ENCODE measurements at places on chromosomes 2 and 18.
A peak's percentile ranks its signal among the peaks of the same experiment; 100 is the strongest.

DNA sequence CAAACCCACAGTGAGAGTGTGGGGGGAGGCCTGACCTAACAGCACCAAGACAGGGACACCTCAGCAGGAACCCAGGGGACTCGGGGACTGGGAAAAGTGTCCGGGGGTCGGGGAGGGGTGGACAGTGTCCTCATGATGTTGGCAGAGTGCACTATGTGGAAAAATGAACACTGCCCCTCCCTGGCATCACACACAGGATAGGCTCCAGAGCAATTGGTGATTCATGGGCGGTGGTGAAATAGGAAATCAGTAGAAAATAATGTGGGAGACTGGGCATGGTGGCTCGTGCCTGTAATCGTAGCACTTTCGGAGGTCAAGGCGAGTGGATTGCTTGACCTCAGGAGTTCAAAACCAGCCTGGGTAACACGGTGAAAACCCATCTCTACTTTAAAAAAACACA lies 3.6 kb upstream of the ANO7 start:
- DNase-seq = no peak

DNA sequence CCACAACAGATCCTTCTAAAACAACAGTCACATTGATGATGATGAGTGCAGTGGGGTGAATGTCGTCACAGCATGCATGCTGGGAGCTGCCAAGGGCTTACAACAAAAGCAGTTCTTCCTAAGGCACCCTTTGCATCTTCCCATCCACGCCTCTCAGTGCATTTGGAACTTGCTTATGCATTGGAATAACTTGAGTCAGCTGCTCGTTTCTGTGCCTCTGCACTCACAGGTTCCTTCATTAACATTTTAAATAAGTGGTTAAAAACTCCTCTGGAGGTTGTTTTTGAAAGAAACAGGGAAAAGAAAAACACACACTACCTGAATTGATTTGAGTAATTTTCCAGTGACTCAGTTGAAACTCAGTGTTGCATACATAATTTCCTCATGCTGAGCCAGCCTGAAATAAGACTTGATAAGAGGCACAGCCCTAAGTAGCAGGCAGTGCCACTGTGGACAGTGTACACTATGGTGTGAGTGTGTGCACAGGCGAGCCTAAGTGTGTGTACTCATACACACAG lies 46.8 kb upstream of the TRIM43B start:
- no peak for DNase-seq

DNA sequence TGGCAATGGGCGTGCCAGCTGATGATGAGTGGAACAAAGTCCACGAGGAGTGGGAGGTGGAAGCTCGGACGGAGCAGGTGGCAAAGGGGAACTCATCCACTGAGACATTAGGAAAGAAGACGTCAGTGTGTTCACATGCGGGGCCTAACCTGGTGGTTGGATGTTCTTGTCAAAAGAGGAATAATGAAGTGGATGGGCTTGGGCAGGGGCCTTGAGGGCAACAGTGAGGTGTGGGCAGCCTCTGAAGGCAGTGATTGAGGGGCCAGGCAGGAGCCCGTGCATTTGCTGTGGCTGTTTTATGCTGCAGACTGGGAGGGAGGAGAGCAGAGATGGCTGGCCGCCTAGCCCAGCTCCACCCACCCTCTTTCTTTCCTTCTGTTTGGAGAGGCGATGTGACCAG lies 74.5 kb downstream of the LRRC30 start:
- DNase-seq = no peak

DNA sequence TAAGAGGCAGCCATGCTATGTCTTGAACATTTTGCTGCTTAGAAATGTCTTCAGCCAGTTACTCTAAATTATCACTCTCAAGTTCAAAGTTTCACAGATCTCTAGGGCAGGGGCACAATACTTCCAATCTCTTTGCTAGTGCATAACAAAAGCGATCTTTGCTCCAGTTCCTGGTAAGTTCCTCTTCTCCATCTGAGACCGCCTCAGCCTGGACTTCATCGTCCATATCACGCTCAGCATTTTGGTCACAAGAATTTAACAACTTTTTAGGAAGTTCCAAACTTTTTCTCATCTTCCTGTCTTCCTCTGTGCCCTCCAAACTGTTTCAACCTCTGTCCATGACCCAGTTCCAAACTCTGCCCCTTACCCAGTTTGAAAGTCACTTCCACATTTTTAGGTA lies 8.8 kb upstream of the SLC35F5 start:
- DNase-seq = no peak

- DNase-seq = no peak
Measured at GRCh38 chr2:8064603-8065002, 617.3 kb upstream of the ID2 start.

GRCh38 chr18:25587545-25587944 lies 235.6 kb upstream of the ZNF521 start:
- no peak for DNase-seq

GRCh38 chr2:127619203-127619590 lies 26.8 kb upstream of the GPR17 start:
- DNase-seq = no peak

DNA sequence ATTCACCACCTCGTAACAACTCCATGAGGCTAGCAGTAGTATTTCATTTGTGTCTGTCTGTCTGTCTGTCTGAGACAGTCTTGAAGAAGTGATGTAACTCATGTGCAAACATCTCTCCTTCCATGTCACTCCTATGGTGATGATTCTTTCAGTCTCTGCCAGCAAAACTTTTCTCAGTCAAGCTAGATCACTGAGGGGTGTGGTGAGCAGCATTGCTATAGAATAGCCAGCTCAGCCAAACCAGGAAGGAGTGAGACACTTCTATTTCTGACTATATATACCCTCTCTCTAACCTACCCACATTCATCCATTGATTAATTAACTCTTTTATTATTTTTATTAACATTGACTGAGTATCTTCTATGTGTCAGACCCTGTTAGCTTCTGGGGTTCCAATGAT lies 1095.1 kb upstream of the GYPC start:
- no peak for DNase-seq

DNA sequence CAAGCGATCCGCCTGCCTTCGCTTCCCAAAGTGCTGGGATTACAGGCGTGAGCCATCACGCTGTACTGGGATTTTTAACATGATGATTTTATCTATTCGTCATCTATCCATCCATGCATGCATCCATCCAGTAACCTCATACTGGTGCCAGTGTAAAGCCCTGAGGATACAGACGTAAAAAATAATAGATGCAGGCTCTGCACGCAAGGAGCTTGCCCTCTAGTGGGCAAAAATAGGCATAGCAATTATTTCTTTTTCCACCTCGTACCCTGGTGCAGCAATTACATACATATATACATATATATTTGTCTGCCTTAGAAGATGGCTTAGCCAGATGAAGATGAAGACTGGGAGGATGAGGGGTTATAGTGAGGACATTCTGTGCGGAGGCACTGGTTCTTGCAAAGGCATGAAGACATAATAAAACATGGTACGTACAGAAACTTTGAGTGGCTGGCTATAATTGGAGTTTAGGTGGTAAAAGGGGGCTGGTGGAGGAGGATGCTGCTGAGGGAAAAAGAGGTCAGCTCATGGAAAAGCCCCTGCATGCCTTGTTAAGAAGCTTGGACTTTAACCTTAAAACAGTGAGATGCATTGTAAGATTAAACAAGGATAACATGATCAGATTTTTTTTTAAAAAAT lies 19.6 kb upstream of the RPIA start:
- DNase-seq = peak; percentile 64

GRCh38 chr2:239257511-239257937 lies 143.3 kb downstream of the HDAC4 start:
- peak; percentile 62 for DNase-seq
